ENCODE measurements at places on chromosomes 3 and 15.
A peak's percentile ranks its signal among the peaks of the same experiment; 100 is the strongest.

DNA sequence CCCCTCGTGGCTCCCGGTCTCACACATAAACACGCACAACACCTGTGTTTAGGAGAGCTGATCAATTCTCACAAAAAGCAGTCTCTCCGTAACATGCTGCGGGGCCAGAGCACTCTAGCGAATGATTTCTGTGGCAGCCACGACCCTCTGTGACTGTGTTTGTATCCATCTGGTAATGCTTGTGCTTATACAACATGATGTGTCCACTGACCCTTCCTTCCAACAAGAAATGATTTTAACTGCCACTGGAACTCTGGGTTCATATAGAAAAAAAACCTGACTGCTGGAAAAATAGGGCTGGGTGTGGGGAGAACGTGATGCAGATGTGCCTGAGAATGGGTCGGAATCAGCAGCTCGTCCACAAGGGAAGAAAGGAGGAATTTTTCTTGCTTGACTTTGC lies 410.2 kb downstream of the GAP43 start:
- no peak for DNase-seq

- DNase-seq: no peak
Observed at GRCh38 chr3:71958533-71958932, 173.6 kb upstream of the PROK2 start.

DNA sequence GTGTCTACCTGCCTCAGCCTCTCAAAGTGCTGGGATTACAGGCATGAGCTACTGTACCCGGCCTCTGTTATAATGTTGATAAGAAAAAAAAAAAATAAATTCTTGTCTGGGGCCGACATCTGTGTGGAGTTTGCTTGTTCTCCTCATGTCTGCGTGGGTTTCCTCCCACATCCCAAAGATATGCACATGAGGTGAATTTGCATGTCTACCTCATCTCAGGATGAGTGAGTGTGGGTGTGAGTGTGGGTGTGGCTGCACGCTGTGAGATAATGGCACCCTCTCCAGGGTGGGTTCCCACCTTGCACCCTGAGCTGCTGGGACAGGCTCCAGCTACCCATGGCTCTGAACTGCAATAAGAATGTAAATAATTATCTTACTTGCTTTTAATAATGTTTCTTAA lies 25.9 kb upstream of the UACA start:
- peak; percentile 63 for DNase-seq

DNA sequence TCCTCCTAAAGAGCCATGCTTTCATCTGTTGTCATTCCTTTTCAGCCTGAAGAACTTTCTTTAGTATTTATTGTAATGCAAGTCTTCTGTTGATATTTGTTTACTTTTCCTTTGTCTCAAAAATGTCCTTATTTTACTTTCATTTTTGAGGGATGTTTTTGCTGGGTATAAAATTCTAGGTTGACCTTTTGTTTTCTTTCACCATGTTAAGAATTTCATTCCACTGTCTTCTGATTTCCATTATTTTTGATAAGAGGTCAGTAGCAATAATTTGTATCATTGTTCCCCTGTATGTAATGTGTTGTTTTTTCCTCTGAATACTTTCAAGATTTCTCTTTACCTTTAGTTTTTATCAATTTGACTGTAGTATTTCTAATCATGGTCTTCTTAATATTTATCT lies 91.1 kb downstream of the RSRC1 start:
- no peak for DNase-seq

DNA sequence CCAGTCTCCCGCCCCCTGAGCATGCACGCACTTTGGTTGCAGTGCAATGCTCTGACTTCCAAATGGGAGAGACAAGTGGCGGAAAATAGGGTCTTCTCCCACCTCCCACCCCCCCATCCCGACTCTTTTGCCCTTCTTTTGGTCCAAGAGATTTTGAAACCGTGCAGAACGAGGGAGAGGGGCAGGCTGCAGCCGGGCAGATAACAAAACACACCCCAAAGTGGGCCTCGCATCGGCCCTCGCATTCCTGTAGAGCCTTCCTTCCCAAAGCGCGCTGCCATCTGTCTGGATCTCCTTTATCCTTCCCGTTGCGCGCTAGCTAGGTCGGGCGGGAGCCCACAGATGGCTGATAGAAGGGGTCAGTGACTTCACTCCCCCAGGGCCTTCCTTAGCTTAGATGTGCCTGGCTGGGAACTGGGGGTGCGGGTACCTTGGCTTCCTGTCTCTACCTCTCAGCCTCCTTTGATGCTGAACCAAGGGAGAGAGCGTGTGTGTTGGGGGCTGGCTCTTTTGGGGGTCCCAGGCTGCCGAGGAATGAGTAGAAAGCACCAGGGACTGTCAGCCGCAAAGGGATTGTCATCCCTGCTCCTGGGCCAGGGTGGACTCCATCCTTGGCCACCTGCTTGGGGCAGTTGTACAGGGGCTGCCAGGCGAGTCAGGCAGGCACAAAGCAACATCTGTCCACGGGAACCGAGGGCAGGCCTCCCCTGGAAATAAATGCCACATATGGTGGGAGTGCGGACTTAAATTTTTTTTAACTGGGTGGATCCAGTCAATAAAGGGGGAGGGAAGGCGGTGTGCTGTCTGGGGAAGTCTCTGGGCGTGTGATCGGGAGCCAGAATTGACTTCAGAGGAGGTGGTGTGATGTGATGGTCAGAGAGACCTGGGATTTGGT lies 1.8 kb downstream of the SMAD3 start:
- peak; percentile 50 for DNase-seq

DNA sequence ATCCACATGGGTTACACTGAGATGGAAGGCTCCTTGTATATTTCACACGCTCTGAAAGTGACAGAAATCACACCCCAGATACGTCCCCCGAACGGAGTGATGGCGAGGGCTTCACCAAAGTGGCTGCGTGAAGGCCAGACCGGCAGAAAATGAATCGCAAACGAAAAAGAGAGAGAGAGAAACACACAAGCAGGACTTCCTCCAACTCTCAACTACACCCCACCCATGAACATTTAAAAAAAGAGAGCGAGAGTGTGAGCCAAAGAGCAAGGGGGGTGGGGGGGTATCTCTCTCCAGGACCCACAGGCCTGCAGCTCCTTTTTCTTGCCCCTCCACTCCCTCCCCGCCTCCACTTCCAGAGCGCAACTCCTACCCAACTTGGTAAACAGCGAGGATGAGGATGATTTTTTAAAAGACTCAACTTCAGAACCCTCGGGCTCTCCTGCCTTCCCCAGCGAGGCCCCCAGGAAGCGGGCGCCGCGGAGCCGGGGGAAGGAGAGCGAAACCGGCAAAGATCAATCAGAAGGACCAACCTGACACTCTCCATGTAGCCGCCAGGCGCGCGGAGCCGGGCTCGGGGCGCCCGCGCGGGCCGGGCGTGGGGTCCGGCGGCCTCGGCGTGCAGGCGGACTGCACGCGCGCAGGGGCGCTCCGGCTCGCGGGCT lies 519.1 kb downstream of the FOXP1 start:
- peak; percentile 73 for DNase-seq

GRCh38 chr3:152710549-152710948 lies 124.4 kb upstream of the P2RY1 start:
- no peak for DNase-seq

DNA sequence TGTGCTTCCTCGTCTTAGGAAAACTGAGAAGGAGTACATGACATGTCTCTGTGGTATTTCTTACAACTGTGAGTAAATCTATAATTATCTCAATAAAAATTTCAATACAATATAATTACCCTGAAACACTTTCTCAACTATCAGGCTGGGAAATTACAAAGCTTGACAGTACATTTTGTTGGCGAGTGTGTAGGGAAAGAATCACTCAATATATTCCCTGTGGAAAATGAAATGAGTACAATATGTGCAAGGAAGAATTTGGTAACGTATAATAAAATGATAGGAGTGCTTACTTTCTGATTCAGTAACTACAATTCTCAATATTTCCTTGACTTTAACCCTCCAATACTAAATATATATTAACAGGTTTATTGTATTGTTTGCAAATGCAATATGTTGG lies 818.2 kb upstream of the CADM2 start:
- DNase-seq: no peak

DNA sequence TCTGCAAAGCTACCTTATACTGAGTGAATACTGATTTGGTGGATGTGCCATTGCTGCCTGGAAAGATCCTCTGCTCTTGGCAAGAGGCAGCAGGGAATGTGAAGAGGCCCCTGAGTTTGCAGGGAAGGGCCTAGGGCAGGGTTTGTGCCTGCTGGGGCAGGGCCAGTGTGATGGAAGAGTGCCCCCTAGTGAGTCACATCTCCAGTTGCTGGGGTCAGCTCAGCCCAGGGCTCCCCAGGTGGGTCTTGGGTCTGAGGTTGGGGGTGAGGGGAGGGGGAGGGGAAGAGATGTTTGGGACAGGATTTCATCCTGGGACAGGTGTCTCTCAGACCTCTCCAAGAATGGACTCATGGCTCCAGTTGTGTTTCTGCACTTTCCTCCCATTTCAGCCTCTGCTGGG lies 4.1 kb upstream of the AMOTL2 start:
- DNase-seq: no peak

DNA sequence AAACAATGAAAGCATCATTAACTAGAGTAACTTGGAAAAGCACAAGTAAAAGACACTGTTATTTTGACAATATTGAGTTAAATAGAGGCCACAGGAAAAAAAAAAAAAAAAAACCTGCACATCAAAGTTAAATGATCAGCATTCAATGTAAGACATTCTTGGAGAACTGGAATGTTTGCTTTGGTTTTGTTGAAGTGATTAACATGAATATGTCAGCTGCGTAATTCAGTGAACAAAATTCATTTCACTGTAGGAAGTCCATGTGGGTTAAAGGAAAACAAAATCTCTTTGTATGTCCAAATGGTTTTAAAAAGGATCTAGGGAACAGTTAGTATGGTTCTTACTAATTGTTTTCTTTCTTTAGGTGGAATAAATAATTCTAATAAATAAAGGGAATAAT lies 252.8 kb upstream of the CNTN6 start:
- no peak for DNase-seq

DNA sequence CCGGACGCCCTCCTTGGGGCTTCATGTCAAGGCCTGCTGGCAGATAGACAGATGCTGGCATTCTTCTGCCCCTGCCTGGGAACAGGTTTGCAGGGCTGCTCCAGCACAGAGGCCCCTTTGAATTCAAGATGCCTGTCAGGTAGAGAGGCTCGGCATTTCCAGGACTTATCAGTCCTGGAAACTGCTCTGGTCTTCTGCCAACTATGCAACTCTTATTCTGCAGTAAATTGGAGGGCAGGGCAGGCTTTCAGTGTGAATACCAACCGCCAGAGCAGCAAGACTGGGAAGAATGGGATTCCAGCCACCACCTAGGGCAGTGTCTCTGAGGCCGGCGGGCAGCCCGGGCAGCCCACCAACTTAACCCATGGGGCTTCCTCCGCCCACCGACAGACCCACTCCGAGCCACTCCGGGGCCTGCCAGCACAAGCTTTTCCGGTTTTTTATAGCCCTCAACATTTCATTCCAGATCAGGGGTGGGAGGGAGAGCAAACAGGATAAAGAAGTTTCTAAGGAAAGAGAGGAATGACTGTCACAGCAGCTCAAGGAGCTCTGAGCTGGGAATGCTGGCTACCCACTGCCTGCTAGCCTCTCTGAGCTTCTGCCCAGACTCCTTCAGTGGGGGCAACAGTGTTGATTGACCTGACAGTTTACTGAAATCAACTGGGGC lies 140.9 kb downstream of the NTRK3 start:
- DNase-seq: no peak

- DNase-seq: peak; percentile 61
Observed at GRCh38 chr15:74208901-74209559, 6.4 kb upstream of the STRA6 start.

DNA sequence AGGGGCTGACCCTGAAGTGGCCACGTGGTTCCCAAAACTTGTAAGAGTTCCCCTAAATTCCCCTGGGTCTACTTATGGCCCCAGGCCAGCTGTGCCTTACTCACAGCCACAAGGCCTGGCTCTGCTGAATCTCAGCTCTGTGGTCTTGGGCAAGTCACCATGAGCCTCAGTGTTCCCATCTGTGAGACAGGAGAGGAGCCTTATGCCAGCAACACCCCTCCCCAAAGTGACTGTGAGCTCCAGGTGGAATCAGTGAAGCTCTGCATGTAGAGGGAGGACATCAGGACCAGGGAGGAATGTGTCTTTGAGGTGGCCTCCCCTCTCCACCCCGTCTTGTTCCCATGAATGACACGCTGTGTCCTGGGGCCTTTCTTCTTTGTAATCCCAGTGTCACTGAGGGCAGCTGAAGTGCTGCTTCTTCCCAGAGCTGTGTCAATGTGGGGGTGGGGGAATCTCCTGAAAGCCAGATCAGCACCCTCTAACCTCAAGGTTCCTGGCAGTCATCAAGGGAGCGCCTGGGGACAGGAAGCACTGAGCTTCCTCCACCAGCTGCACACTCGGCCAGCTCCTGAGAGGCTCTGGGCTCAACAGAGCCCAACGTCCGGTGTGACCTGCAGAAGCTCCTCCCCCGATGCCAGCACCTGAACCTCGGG lies 258.9 kb downstream of the UACA start:
- DNase-seq: peak; percentile 61

DNA sequence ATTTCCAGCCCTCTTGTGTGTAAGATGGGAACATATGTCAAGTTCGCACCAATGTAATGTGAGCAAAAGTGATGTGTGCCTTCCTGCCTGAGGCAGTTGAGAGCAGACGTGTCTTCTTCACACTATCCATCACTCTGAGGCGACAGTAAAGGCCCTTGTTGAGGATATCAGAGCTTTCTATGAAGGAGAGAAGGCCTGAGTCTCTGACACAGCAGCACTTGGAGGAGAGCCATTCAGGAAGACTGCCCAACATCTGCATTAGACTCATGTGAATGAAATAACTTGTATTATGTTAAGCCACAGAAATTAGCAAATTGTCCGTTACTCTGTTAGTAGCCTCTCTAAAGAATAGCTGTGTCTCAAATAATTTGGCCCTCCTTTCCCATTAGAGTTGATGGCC lies 108.8 kb upstream of the CCDC54 start:
- no peak for DNase-seq

DNA sequence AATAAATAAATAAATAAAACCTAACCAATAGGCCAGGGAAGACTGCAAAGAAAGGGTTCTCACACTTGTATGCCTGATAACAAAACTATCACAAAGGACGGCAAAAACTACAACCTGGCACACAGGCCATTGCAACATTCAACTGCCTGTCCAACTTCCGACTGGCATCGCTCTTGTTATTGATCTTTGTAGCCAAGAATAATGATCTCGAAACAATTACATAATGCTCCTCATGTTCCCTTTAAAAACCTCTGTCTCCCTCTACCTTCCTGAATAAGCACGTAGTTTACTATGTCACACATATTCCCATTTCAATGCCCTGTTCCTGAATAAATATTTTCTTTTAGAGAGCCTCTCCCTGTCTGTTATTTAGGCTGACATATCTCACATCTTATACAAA lies 74.3 kb downstream of the B3GNT5 start:
- no peak for DNase-seq

DNA sequence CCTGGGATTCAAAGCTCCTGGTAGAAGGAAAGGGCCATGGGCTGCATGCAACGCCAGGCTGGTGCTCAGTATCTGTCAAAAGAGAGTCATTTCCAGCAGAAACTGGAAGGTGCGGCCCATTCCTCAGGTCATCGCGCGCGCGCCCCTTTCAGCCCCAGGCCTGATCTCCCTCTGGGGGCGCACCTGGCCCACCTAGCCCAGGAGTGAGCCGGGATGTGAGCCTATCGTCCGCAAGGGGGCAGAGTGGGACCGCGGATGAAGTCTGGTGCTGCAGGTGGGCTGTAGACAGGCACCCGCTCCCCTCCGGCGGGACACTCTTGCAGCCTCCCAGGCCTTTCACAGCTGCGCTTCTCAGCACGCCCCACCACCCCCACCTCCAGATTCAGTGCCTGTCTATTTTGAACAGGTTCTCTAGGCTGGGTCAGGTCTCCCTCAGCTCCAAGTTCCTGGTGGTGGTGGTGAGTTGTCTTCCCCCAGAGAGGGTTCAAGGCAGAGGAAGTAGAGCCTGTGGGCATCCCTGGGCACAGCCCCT lies 5.8 kb upstream of the RPL29 start:
- DNase-seq: peak; percentile 38
